ENCODE measurements at places on chromosomes 13 and 19.

DNA sequence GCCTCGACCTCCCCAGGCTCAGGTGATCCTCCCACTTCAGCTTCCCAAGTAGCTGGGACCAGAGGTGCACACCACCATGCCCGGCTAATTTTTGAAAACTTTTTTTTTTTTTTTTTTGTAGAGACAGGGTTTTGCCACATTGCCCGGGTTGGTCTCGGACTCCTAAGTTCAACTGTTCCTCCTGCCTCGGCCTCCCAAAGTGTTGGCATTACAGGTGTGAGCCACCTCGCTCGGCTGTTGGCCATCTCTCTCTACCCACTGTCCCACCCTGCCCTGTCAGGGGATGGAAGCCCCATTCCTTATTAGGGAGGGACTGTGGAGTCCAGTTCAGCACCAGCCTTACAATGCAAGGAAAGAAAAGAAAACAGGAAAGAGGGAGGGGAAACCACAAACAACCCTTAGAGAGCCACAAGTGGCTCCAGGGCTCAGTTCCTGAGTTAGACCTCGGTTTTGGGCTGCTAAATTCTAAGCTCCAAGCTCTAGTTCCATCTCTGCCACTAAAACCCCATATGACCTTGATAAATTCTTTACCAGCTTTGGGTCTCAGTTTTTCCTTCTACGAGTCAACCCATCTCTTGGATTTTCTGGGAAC, 31.7 kb downstream of the ACTL9 start:
- no peak for DNase-seq

GRCh38 chr13:78593652-78594455, 9.5 kb downstream of the POU4F1 start:
- DNase-seq = no peak

DNA sequence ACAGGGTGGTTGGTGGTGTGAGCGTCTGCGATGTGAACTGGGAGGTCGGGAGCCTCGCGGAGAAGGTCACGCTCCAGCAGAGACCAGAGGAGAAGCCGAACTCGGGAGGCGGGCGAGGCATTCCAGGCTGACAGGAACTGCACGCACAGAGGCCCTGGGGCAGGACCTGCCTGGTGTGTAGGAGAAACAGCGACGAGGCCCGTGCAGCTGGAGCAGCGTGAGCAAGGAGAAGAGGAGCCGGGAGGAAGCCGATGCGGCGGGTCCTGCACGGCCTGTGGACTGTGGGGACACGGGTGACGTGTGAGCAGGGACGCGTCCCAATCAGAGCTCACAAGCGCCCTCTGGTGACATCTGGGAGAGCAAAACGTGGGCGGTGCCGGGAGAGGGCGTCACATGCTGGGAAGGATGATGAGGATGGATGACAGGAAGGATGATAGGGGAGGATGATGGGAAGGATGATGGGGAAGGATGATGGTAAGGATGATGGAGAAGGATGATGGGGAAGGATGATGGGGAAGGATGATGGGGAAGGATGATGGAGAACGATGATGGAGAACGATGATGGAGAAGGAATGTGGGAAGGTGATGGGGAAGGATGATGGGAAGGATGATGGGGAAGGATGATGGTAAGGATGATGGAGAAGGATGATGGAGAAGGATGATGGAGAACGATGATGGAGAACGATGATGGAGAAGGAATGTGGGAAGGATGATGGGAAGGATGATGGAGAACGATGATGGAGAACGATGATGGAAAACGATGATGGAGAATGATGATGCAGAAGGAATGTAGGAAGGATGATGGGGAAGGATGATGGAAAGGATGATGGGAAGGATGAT, 16.1 kb upstream of the MADCAM1 start:
- DNase-seq = no peak

GRCh38 chr19:47228168-47228936, 2.6 kb downstream of the BBC3 start:
- DNase-seq = no peak

DNA sequence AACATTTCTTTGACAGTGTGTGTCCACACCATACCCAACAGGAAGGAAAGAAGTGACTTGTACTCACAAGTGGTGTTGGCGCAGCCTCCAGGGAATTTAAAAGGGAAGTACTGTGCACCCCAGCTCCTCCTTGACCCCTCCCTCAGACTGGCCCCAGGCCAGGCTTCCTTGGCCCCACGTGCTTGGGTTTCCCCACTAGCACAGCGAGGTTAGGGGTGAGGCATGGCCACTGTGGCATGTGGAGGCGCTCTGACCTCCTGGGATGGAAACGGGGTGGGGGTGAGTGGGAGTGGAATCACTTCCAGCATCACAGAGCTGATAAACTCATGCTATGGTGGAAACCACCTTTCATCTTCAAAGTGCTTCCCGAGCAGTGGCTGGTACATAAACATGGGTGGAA, 168.6 kb downstream of the ZNF536 start:
- no peak for DNase-seq

DNA sequence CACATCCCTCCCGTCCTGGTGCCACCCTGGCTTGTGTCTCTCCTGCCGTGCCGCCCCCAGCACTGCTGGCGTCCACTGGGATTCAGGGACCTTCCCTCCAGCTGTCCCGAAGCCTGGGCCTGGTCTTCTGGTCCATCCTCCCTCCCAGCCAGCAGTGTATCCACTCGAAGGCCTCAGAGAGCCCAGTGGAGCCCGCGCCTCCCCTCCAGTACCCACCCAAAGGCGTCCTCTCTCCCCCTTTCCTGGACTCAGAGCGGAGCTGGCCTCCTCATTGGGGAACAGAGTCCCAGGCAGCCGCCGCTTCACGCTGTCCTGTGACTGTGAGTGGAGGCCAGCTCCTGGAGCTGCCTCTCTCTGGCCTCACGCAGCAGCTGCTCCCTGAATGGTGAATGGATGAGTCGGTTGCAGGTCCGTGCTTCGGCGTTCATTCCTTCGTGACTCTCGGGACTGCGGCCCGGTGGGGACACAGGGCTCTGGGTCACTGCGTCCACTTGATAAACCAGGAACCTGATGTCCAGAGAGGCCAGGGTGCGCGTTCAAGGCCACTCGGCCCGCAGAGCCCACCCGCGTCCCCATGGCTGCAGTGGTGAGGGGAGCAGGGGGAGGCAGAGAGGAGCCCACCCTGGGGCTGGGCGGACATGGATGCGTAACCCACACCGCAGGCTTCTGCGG, 12.1 kb downstream of the ONECUT3 start:
- DNase-seq = no peak

DNA sequence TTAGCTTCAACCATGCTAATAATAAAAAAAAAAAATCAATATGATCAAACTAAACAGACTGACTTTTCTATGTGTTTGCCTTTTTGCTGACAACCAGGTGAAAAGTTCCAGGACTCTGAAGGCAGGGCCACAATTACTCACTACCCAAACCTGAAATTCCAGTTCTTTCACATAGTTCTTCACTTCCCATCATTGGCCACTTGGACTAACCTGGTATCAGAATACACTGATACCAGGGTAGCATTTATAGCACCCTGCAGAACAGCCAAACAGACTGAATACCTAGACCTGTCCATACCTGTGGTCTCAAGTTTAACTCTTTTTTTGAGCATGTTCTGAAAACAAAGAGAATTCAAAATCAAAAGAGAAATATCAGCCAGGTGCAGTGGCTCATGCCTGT, 25.1 kb downstream of the ELF1 start:
- DNase-seq = no peak

- no peak for DNase-seq
Observed at GRCh38 chr13:113047587-113047986, 58.0 kb upstream of the F7 start.

- DNase-seq = no peak
Observed at GRCh38 chr19:15337202-15337601, 4.9 kb upstream of the BRD4 start.

DNA sequence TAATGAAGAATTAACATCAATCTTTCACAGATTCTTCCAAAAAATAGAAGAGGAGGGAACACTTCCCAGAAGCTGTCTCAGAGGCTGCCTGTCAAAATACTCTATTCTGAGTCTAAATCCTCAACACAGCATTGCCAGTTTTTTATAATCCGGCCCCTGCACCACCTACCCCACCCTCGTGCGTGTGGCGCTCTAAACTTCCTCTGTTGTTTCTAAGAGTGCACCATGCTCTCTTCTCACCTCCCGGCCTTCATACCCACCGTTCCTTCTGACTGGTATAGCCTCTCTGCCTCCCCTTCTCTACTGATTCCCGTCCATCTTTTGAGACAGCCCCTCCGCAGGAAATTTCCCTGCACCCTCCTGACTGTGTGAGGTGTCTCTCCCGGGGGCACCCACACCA, 136.8 kb downstream of the KATNAL1 start:
- DNase-seq = no peak
